SK-N-SH treated with all-trans-retinoic acid at 6 μM for 48 hours (cell line): ENCODE measurements at places on chromosomes 16 and 17.
A peak's percentile ranks its signal among the peaks of the same experiment; 100 is the strongest.

DNA sequence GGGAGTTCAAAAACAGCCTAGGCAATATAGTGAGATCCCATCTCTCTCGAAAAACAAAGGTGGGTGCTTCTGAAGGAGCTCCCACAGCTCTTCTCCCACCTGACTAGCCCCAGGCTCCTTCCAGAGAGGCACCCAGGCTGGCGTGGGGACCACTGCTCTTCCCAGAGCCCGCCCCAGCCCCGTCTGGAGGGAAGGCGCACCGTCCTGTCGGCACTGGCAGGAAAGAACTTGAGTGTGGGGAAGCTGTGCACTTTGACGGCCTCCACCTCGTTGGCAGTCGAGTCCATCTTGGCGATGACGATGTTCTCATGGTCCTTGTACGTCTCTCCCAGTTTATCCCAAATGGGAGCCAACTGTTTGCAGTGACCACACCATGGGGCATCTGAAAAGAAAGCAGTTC is 10.5 kb upstream of the PPP1R27 start:
- no peak for ATAC-seq

- no peak for ATAC-seq
These were observed 3.7 kb upstream of the SLC16A11 start for GRCh38 chr17:7047566-7047965.

DNA sequence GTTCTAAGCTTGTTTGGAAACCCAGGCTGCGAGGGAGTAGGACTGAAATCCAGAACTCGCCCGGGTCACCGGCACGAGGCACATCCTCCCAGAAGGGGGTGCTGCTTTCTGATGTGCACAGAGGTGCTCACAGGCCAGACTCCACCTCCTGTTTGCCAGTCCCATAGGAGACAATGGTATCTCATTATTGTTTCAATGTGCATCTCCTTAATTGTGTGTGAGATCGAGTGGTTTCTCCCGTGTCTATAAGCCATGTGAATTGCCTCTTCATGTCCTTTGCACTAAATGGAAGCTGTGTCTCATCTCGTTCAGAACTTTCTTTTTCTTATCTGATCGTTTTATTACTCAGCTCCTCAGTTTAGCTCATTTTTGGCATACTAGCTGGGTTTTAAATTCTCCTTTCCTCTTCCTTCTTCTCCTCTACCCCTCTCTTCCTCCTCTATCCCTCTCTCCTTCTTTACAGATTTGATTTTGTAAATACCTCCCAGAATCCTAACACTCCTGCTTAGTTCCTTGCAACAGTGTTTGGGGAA is 32.1 kb upstream of the PRKCB start:
- ATAC-seq: peak; percentile 91

- ATAC-seq: no peak
These were observed 11.8 kb upstream of the MTSS2 start for GRCh38 chr16:70697594-70698170.

DNA sequence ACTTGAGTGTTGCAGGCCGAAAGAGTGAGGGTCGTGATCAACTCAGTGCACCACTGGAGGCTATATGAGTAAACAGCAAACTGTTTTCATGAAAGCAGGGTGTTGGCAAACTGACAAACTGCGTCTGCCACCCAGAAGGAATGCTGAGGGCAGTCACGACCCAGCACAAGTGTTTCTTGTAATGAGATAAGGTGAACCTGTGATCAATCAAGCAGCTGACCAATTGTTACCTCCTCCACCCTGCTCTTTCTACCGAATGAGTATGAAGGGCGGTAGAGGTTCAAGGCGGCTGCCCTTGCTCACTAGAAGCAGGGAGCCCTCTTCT is 5.5 kb upstream of the SRL start:
- ATAC-seq: no peak

GRCh38 chr17:44348234-44348987 is 3.3 kb downstream of the GRN start:
- no peak for ATAC-seq

- no peak for ATAC-seq
These were observed 2.3 kb upstream of the CDH1 start for GRCh38 chr16:68734782-68735181.

GRCh38 chr16:49280105-49280741 is 1.4 kb downstream of the CBLN1 start:
- ATAC-seq: no peak

DNA sequence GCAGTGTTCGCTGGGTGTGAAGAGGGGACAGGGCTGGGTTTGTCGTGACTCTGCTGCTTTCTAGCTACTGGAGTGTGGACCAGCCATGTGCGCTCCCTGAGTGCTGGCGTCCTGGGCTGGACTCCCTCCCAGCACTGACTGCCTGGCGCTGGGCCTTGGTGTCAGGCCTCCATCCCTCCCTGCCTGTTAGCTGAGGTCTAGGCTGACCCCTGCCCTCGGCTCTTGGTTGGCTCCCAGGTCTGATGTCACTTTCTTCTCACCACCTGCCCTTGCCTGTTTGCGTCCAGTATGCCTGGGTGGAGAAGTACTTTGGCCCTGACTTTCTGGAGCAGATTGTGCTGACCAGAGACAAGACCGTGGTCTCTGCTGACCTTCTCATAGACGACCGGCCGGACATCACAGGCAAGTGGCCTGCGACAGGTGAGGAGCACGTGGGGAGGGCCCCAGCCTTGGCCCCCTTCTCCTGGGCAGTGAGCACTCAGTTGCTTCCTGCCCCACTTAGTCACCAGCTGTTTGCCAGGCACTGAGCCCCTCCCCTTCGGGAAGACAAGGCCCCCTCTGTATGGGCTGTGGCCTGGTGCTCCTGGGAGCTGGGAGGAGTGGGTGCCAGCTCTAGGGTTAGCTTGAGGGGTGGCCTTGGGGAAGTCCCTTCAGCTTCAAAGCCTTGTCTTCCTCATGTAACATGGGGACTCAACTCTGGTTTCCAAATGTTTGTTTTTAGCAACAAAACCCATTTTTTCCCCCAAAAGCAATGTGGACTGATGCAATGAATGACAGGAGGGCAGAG is 41.5 kb downstream of the NT5M start:
- no peak for ATAC-seq

DNA sequence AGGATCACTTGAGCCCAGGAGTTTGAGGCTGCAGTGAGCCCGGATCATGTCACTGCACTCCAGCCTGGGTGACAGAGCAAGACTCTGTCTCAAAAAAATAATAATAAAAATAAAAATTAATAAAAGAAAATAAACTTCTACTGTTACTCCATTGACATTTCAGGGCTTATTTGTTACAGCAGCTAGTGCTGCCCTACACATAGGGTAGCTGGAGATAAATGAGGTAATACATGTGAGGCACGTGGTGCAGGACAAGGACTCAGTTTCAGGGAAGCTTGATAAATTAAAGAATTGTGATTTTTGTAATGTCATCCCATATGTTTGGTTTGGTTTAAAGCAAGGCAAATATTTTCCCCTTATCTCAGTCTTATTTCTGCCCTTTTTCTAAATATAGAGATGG is 80.3 kb downstream of the GSG1L start:
- ATAC-seq: no peak

- ATAC-seq: no peak
These were observed 42.7 kb upstream of the ETV4 start for GRCh38 chr17:43588664-43589435.

DNA sequence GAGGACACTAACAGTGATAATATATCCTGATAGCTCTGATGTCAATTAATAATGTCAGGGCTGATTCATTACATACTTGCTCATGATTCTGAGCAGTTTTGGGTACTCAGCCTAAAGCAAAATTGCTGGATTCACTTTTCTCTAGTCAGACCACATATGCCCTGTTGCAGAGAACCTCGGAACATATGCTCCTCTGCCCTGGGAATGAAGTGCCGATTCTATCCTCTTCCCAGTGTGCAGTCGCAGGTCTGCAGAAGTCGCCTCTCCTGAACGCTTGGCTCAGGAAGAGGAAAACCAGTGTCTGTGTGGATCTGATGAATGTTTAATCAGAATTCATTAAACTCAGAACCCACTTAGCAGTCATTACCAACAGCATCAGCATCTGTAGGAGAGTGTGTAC is 34.5 kb downstream of the ABCC12 start:
- ATAC-seq: 0 out of 3 replicates have a peak, but pooled peaks have one; percentile 3

- ATAC-seq: peak; percentile 26
These were observed 1.0 kb downstream of the LMF1 start for GRCh38 chr16:969508-970385.

DNA sequence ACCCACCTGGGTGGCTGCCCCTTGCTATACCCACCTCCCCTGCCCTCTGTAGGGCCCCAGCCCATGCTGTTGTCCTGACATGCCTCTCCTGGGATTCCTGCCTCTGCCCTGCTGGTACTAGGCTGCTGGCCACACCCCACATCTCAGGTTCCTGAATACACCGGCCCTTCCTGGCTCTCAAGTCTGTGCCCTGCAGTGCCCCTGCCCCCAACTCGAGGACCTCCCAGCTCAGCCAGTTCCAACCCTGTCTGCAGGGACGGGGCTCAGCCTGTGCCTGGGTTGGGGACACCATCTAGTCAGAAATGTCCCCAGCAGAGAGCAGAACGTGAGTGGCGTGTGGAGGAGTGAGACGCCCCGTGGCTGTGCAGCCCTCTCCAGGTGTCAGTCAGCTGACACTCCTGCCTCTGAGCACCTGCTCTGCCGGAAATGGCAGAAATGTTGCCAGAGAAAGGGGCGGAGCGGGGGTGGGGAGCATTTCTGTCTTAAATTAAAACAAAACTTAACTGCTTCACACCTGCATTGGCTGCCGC is 28.7 kb downstream of the ACSF3 start:
- no peak for ATAC-seq

DNA sequence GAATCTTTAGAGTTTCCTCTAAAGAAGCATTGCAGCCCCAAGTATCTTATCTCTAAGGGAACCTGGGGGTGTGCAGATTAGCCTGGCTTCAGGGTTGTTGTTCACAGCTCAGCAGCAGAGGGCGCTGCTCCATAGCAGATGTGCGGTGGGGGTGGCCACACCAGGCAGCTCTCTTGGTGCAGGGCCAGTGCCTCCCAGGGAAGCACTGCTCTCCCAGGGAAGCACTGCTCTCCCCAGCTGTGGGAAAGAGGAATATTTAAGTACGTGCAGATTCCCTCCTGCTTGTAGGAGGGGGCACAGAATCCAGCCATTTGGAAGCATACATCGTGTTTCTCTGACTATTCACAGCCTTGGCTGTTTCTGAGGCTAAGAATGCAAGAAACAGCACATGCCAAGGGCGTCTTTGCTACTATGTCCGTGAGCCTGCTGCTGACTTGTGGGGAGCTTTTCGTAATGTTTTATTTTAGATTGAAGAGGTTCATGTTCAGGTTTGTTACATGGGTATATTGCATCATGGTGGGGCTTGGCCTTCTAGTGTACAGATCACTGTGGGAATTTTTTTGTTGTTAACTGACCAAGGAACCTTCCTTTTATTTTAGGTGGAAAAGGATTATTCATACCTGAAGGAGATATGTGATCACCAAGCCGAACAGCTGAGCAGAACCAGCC is 217.8 kb downstream of the SPECC1 start:
- ATAC-seq: peak; percentile 99

DNA sequence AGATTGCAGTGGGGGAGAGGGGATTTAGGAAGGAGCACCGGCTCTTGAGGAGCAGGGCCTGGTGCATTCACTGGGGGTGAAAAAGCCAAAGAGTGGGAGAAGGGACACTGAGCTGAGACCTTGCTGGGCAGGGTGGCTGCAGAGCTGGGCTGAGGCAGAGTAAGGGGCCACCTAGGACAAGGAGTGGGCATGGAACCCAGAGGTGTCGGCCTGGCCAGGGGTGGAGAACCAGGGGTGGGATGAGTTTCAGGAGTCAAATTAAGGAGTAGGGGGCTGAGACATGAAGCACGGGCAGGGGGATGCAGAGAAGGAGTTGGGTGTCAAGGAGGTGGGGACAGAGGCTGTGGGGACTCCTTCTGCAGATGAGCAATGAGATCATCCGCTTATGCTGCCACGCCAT is 20.1 kb downstream of the DNAH2 start:
- no peak for ATAC-seq

DNA sequence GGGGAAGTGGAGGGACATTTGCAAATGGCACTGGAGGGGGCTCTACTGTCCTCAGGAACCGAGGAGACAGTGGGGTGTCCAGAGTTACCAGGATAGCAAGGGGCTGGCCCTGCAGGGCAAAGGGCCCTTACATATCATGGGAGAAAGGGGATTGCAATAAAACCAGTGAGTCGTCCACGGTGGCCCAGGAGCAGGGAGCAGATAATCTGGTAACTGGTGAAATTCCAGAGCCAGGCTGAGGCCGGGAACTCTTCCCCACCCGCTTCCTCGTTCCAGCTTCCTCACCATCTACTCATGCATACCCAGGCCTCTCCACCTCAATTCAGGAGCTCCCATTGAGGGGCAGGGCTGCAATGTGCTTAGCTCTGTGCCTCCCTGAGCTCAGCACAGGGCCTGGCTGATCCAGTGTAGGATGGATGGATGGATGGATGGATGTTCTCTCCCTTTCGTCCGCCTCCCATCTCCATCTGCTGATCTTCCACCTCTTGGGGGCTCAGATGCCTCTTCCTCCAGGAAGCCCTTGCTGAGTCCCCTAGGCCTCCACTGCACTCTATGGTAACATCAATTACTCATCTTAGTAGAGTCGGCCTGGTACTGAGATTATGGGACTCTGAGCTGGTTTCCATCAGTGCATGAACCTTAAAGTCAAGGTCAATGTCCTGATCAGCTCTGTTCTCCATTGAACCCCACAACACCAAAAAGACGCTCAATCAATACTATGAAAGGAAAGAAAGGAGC is 41.2 kb upstream of the NDRG4 start:
- no peak for ATAC-seq

GRCh38 chr16:17371299-17371698 is 99.5 kb downstream of the XYLT1 start:
- no peak for ATAC-seq

GRCh38 chr16:23679274-23679985 is 741 bp downstream of the PLK1 start:
- peak; percentile 45 for ATAC-seq

DNA sequence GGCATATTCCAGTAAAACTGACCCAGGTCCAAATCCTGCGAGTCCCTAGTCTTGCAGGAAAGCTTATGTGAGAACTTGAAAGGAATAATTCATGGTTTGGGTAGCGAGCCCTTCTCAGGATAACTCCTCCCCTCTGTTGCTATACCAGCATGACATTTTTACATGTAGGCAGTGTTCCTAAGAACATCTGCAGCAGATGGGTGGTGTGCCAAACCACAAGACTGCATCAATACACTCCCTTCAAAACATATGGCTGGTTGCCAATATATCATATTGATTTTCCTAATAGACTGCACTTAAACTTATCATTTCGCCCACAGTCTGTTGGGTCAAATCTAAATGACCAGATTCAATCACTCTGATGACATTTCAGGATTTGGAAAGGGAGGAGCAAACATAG is 19.9 kb downstream of the PSME3IP1 start:
- no peak for ATAC-seq

- ATAC-seq: no peak
These were observed 15.4 kb upstream of the MRPL38 start for GRCh38 chr17:75920045-75920560.

- no peak for ATAC-seq
These were observed 15.8 kb upstream of the RGS9 start for GRCh38 chr17:65121368-65121767.

GRCh38 chr17:68576811-68577496 is 24.2 kb downstream of the FAM20A start:
- no peak for ATAC-seq

DNA sequence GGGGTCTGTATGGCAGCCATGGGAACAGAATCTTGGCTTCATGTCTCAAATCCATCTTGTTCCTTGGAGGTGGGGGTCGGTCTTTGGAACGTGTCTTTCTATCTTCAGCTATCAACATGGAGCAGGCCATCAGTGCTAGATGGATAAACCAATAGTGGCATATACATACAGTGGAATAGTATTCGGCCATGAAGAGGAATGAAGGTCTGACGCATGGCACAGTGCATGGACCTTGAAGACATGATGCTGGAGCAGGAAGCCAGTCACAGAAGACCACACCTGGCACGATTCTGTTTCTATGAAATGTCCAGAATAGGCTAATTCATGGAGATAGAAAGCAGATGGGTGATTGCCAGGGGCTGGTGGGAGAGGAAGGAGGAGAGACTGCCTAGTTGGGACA is 7.8 kb downstream of the KCNG4 start:
- ATAC-seq: no peak
